ENCODE measurements at places on chromosomes 3 and 15.

DNA sequence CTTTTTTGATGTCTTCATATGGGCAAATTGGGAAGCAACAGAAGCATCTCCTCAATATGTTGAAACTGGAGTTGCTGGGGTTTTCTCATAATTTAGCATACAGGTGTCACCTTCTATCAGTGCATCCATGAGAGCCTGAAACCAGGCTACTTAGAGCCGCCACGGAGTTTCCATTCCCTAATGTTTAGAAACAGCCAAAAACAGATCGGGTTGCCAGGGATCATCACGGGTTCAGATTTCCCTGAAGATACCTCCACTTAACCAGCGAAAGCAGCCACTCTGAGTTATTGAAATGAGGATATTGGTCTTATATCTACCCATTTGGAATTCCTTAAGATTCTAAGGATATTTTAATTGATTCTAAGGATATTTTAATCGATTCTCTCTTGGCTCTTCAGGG lies 14.5 kb downstream of the TERB2 start:
- DNase-seq = no peak

DNA sequence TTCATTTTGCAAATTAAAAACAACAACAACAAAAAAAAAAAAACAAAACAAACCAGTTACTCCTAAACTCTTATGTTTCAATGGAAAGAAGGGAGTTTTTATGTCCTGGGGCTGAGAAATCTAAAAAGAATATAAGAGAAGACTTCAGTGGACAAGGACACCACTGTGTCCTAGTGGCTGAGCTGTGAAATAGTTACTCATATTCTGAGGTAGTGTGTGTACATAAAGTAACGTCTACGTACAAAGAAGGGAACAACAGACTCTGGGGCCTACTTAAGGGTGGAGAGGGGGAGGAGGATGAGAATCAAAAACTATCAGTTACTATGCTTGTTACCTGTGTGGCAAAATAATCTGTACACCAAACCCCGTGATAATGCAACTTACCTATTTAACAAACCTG lies 6.0 kb upstream of the TP53BP1 start:
- no peak for DNase-seq

- no peak for DNase-seq
Measured at GRCh38 chr15:85454403-85454802, 74.0 kb downstream of the AKAP13 start.

- no peak for DNase-seq
Measured at GRCh38 chr15:90103701-90104329, 1.5 kb upstream of the IDH2 start.

DNA sequence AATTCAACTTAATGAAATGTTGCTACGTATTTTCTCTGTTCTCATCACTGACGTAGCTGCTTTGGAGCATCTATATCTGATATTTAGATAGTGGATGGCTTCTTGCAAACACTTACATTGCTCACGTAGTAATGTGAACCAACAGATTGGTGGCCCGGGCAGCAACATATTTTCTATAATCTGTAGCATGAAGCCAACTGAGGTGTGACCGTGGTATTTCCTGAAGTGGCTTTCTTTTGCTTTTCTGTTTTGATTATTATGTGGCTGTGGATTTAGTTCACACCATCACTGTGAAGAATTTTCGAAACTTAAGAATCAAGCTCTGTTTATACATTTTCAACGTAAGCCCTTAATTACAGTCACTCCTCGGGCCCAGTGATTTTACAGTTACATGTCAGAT lies 288.5 kb downstream of the LPP start:
- DNase-seq = no peak

DNA sequence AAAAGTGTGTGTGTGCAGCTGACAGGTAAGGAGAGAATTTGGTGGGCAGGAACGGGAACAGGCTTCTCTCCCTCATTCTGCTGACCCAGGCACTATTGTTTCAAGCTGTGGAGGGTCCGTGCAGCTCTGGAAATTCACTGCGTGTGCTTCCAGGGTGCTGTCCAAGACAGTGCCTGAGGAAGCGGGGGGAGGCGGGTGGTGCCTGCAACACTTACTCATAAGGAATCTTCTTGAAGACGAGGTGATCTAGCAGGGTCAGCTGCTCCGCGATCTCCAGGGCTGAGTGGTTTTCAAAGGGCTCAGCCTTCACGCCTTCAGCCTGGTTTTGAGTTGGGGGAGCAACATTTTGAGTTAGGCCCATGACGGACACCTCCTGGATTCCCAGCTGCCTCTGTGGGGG lies 46.6 kb upstream of the CTSH start:
- no peak for DNase-seq

- no peak for DNase-seq
Measured at GRCh38 chr3:46709721-46710120, 7.9 kb downstream of the PRSS50 start.

GRCh38 chr15:85976986-85977385 lies 102.7 kb upstream of the AGBL1 start:
- no peak for DNase-seq

DNA sequence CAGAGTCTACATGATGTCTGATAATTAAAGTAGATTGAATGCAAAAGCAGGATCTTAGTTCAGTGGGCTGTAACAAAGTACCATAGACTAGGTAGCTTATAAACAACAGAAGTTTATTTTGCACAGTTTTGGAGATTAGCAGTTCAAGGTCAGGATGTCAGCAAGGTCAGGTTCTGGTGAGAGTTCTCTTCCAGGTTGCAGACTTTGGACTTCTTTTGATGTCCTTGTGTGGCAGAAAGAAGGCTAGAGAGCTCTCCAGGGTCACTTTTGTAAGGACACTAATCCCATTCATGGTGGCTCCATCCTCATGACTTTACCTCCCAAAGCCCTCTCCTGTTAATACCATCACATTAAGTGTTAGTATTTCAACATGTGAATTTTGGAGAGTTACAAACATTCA lies 12.1 kb downstream of the FYTTD1 start:
- DNase-seq = no peak

GRCh38 chr3:53836084-53836872 lies 9.9 kb downstream of the CHDH start:
- no peak for DNase-seq

GRCh38 chr15:26115229-26115943 lies 252.3 kb upstream of the ATP10A start:
- no peak for DNase-seq

DNA sequence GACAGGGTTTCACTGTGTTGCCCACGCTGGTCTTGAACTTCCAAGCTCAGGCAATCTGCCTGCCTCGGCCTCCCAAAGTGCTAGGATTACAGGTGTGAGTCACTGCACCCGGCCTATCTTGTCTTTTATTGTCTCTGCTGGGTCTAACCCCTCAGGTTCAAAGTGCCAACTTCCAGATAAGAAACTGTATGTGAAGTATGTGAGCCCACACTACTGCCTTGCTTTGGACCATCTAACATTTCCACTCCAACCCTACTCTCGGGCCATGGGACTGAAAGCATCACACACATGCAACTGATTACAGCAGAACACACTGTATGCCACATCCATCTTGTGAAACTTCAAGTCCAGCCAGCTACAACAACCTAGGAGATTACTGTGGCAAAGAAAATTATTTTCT lies 256.1 kb upstream of the VEPH1 start:
- DNase-seq = no peak

GRCh38 chr15:25186411-25186810 lies 231.6 kb downstream of the SNRPN start:
- no peak for DNase-seq

DNA sequence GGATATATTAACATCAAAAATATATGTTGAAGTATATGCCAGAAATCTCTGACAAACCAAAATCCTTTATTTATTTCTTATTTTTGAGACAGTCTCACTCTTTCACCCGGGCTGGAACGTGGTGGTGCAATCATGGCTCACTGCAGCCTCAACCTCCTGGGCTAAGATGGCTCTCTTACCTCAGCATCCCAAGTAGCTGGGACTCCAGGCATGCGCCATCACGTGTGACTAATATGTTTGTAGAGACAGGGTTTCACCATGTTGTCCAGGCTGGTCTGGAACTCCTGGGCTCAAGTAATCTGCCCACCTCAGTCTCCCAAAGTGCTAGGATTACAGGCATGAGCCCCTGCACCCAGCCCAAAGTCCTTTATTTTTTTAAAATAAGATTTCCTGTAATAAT lies 11.9 kb downstream of the FAIM start:
- DNase-seq = no peak

- peak; percentile 97 for DNase-seq
Measured at GRCh38 chr3:99084826-99085225, 183.3 kb upstream of the DCBLD2 start.

DNA sequence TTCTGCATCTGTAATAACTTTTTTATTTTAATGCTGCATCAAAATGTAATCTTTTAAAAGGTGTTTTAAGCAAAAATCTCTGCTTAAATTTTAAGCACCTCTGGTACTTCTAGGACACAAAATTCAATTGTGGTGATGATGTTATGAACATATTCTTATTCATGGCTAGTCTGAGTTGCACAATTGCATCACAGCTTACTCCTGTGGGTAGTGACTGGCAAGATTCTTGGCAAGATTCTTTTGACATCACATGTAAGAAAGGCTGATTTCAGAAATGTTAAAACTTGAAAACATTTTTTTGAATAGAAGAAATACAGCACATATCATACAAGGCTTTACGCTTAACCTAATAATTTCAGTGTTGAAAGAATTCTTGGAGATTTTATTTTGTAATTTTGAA lies 35.7 kb downstream of the IQCH start:
- DNase-seq = no peak

DNA sequence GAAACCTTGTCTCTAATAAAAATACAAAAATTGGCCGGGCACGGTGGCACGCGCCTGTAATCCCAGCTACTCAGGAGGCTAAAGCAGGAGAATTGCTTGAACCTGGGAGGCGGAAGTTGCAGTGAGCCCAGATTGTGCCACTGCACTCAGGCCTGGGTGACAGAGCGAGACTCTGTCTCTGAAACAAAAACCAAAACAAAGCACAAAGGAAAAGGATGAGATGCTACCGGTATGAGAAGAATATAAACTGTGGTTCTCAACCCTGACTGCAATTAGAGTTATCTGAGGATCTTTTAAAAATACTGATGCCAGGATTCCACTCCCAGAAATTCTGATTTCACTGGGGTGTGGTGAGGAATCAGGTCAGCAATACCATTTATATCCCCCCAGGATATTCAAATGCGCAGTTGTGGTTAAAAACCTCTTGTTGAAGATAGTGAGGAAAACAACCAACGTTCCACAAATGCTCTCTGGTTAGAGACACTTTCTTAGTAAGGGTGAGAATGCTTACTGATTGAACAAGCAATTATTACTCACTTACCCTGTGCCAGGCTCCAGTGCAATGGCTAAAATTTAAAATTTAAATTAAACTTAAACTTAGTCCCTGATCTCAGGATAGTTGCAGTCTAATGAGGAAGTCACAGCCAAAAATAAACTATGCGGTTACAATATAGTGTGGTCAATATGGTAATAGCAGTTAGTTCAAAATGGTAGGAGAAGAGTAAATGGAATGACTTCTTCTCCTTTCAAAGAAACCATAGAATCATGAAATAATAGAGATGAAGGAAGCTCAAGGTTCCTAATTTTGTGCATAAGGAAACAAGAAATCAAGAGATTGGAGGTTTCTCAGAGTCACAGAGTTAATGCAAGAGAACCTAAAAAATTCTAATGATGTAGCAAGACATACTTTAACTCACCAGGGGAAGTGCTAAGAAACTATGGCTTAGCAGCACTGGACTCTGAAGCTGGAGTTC lies 109.5 kb downstream of the SSR3 start:
- DNase-seq = no peak

DNA sequence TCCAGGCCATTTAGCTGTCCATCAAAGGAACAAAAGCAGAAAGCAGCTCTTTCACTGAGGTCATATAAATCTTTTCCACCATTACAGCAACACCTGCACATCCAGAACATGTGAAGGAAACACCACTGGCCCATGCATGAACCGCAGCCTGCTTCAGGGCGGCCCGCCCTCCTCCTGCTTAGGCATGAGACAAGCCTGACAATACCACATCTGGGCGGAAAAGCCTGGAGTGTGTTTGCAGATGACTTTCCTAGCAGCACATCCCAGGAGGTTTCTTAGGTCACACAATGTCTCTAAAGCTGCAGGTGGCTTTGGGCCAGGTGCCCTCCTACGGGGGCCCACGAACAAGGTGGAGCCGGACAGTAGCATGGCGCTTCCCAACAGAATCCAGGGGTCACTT lies 19.6 kb downstream of the CYFIP1 start:
- no peak for DNase-seq

- no peak for DNase-seq
Measured at GRCh38 chr15:89003865-89004725, 84.2 kb upstream of the ABHD2 start.

DNA sequence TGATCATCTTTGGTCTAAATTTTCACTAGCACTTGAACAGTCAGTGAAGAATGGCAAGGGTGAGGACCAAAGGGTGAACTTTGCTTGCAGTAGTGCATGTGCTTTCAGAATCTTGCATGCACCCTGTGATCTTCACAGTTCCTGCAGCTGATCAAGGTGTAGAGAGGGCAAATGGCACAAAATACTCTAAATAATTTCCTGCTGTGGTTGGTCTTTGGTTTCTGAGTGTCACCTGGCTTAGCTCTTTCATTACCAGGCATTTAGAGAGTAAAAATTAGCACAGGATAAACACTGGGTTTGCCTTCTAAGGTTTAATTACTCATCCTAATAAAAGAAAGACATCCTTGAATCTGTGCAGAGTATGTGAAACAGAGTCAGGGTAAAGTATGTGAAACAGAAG lies 11.4 kb downstream of the TIPARP start:
- no peak for DNase-seq

- DNase-seq = no peak
Measured at GRCh38 chr3:151933234-151933853, 59.9 kb downstream of the SUCNR1 start.

Measured in AG09309 (cell line).